AG08396 (cell line): ENCODE measurements at places on chromosomes 1 and 21.

DNA sequence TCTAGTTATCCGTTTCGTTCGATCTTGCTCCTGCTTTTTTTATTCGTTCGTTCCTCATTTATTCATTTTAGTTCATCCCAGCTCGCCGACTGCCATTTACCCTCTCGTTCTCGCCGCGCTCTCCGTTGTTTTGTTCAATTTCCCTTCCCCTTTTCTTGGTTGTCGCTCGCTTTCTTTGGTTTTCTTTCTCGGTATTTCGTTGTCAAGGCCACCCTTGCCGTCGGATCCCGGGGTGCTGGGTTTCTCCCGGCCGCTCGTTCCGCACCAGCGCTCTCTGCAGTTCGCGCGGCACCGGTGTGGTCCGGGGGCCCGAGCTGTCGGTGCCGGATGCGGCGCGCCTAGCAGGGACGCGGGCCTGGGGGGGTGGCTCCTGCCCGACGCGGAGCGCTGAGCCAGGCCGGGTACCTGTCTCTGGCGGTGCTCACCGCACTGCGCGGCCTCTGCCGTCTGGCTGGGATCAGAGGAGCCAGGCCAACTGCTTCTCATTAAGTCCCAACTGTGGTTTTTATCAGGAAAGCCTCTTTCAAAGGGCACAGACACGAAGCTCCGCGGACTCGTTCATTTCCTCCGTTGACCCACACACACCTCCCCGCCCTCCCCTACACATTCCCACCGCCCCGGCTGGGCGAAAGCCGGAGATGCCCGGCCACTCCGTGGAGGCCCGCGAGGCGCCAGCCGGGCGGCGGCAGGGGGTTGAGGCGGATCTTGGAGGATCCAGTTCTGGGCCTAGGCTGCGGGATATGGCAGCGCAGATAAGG lies 1.6 kb downstream of the ALX3 start:
- no peak for DNase-seq

GRCh38 chr1:108703939-108704338 lies 8.8 kb upstream of the FNDC7 start:
- no peak for DNase-seq

DNA sequence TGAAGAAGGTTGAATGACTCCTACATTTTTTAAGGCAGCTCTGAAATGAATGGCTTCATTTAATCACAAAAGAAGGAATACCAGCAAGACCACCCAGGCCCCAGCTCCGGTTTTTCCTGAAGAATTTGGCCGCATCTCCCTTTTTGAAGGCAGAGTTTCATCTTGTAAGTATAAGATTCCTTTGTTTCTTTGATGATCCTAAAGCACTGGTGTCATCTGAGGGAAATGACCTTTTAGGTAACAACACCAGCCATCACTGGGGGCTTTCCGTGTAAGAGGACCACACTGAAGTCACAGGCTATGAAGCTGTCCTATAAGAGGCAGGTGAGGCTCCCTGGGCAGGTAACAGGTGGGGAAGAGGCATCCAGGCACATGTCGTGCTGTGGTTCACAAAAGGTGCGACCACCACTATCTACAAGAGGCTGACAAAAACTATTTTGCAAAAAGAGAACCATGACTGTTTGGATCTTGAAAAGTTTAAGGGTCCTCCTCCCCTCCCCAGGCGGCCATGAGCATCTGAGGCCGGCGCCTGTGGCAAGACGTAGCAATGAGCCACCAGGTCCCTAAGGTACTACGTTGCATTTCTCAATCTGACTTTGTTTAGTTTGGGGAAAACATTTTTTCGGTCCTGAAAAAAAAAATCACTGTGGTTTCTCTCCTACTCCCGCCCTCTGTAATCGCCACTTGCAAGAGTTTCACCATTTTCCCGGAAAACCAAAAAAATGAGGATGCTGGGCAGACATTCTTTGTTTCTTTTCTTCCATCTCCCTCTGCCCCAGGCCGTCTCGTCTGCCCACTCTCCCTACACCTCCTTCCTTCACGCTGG lies 46.3 kb upstream of the IRF2BP2 start:
- DNase-seq, result no peak

GRCh38 chr1:65703853-65704252 lies 88.8 kb upstream of the PDE4B start:
- DNase-seq, result no peak

GRCh38 chr1:5235355-5235899 lies 581.0 kb downstream of the AJAP1 start:
- no peak for DNase-seq

GRCh38 chr1:182495002-182495401 lies 45.1 kb downstream of the RGSL1 start:
- DNase-seq, result no peak

DNA sequence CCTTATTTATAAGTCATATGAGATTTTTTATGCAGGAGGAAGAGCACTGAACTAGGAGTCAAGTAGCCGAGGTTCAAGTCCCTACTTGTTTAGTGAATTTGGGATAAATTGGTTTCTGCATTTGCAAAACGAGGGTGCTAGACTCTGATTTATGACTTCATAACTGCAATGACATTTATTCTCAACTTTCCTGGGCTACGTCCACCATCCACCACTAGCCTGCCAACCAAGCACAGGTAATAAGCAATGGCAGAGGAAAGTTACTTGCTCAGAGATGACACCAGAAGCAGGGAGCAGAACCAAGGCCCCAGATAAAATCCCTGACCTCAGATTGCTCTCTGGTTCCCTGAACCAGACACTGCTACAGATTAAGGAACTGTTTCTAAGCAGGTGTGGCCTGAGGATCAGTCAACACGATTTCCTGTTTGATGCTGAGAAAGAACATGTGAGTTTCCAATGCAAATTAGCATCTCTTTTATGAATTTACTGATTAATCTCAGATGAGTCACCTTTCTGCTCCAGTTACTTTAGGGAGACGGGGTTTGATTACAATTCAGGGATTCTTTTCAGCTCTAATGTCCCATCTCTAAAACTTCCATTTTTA lies 52.7 kb downstream of the PLPP3 start:
- no peak for DNase-seq

GRCh38 chr1:152906023-152906565 lies 2.3 kb upstream of the IVL start:
- DNase-seq, result peak; percentile 62

DNA sequence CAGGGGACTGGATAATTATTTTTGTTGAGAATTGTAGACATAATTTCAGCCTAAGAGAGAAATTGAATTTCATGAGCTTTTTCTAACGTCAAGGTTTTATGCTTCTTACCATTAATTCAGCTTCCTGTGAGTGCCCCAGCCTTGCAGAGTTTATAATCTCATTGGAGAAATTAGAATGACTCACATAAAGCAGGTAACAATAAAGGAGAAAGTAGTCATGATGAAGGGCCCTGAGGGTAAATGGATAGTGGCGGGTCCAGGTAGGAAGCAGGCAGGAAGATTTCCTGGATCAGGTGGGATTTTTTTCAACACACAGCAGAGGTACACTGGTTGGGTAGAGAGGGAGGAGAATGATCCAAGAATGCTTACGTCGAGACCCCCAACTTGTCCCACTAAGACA lies 311.4 kb downstream of the BARHL2 start:
- DNase-seq, result no peak

- no peak for DNase-seq
Observed at GRCh38 chr1:21012937-21013336, 163.8 kb downstream of the EIF4G3 start.

GRCh38 chr1:116679828-116680628 lies 12.5 kb upstream of the IGSF3 start:
- no peak for DNase-seq

DNA sequence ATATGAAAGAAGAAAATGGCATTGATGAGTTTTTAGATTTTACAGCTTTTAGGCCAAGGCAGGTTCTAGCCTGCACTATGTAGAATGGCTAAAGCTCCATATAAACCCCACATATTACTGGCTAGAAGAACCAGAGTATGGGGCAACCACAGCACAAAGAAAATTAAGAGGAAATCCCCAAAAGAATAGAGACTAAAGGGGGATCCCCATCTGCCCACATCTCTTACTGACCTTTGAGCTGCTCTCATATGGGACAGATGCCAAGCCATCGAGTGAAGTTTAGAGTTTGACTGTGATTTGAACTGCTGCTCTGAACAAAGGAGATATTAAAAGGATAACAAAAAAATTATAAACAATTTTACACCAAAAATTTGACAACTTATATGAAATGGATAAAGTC lies 102.2 kb upstream of the HAO2 start:
- DNase-seq, result no peak

DNA sequence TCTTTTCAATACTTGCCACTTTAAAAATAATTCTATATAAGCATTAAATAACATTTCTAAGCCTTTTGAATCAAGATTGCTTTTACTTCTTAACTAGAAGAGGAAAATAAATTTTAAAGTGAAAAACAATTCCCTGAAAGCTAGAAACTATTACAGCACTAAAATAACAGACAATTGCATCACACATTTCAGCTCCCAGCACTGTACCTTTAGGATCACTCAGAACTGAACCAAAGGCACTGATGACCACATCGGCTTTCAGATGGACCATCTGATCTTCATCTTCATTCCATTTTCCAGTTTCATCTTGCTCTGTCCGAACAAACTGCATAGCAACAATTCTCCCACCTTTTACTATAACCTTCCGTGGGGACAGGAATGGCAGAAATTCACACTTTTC lies 347.3 kb downstream of the DPYD start:
- DNase-seq, result no peak

- DNase-seq, result no peak
Observed at GRCh38 chr1:181930187-181930586, 131.3 kb downstream of the ZNF648 start.

DNA sequence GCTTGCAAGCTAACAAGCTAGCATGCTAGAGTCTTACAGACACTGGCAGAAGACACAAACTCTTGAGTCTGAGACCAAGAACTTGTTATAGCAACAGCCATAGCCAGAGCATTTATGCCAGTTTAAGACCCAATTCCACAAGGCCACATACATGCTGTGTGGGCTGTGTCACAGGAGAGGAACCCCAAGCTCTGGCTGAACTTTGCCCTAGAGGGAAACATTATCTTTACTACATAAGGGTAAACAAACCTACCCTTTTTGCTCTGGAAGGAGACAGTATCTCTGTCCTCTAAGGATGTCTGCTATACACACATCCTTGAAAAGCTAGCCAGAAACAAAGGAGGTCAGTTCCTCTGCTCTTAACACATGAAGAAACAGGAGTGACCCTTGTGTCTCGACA lies 70.3 kb downstream of the HSF2BP start:
- no peak for DNase-seq

DNA sequence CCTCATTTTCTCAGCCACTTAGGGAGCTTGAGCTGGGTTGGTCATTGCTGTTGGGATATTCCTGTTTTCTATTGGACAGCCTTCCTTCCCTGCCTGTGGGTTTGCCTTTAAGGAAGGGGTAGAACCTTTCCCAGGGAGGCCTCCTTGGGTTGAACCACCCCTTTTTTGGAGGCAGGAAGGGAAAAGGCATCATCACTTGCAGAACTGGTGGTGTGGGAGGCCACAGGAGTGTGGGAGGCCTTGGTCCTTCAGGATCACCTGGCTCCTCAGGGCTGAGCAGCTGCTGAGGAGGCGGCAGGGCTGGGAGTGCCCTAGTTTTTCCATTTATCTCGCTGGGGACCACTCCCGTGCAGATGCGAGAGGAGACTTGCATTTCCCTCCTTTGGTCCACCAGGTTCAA lies 667 bp upstream of the CYB561D1 start:
- no peak for DNase-seq

GRCh38 chr21:39472786-39473185 lies 21.0 kb downstream of the SH3BGR start:
- no peak for DNase-seq

GRCh38 chr1:237471956-237472355 lies 418.8 kb downstream of the ZP4 start:
- no peak for DNase-seq

GRCh38 chr1:153099461-153100045 lies 5.2 kb upstream of the SPRR2E start:
- DNase-seq, result no peak

- no peak for DNase-seq
Observed at GRCh38 chr1:183094351-183094750, 71.1 kb downstream of the LAMC1 start.
